ENCODE measurements at places on chromosomes 2 and 18.

- DNase-seq, result peak; percentile 70
Observed at GRCh38 chr2:37676274-37676673, 4.8 kb upstream of the CDC42EP3 start.

GRCh38 chr18:306608-307255, 38.9 kb upstream of the THOC1 start:
- no peak for DNase-seq

DNA sequence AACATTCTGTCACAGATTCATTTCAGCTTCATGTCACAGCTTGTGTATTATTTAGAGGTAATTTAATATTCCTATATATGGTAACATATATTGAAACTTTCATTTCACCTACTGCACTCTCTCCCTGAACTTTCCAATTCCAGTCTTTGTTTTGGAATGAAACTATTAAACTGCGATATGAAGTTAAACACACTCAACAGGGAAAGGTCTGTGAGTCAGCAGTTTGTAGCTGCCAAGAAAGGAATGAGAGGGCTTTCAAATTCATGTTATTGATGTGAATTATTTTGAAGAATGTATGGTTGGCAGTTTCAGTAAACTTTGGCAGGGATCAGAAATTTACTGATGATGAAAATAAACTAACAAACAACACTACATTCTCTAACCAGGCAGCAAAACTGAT, 148.3 kb downstream of the HNMT start:
- DNase-seq, result no peak

GRCh38 chr2:162824304-162824703, 14.3 kb downstream of the KCNH7 start:
- DNase-seq, result no peak

GRCh38 chr2:175631245-175631623, 370.8 kb downstream of the LNPK start:
- no peak for DNase-seq

GRCh38 chr2:158045362-158045761, 56.3 kb upstream of the UPP2 start:
- DNase-seq, result no peak

GRCh38 chr18:8366656-8367055, 242.6 kb upstream of the RAB12 start:
- no peak for DNase-seq

DNA sequence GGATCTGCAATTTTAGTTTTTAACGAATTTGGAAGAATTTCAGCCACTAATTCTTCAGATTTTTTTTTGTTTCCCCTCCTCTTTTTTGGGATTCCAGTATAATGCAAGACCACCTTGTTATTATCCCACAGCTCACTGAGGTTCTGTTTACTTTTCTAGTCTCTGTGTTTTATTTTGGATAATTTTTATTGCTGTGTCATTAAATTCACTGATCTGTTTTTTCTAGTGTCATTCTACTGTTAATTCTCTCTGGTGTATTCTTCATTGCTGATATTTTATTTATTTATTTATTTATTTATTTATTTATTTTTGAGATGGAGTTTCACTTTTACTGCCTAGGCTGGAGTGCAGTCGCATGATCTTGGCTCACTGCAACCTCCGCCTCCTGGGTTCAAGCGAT, 32.2 kb downstream of the UBR3 start:
- DNase-seq, result no peak

DNA sequence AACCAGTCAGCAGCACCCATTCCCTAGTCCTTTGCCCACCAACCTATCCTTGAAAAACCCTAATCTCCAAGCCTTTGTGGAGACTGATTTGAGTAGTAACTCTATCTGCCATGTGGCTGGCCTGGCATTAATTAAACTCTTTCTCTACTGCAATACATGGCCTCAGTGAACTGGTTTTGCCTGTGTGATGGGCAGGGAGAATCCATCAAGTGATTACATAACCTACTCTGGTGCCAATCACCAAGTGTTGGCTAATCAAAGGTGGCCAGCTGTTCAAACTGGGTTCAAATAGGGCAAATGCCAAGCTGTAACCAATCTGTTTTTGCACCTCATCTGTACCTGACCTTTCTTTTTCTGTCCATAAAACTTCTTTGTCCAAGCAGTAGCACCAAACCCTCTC, 139.8 kb upstream of the XPO1 start:
- DNase-seq, result no peak

DNA sequence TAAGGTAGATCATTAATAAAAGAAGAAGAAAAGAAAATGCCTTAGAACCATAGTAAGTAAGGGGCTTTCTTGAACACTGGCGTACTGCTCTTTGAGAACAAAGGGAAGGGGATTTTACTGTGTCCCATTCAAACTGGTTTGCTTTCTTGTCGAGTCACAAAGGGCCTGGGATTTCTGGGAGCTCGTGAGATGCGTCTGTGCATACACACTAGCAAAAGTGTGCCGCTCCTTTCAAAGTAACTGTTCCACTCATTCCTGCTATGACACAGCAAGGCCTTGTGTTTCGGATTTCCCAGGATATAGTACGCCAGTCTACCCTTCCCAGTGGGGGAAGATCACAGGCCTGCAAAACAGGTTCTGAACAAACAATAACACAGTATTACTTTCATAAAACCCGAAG, 93.0 kb downstream of the KCTD18 start:
- DNase-seq, result no peak

DNA sequence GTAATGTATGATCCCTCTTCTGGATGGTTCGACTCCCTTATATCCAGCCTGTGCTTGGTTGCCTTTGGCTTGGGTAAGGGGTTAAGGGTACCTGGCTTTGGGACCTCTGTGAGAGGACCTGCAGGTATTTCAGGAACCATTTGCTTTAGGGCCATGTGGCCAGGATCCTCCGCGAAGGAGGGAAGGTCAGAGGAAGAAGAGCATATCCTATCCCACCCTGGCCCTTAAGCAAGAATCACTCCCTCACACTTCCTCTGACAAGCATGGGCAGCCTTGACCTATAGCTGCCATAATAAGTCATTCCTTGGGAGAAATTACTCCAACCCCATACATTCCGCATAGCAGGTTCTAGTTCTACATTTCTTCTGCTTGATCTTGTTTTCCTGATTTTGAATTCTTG, 59.1 kb upstream of the TXNDC2 start:
- no peak for DNase-seq

GRCh38 chr2:8310557-8311455, 371.1 kb upstream of the ID2 start:
- DNase-seq, result no peak

GRCh38 chr2:42819160-42819559, 26.8 kb upstream of the HAAO start:
- DNase-seq, result no peak

- no peak for DNase-seq
Observed at GRCh38 chr2:73896362-73897239, 3.8 kb downstream of the ACTG2 start.

DNA sequence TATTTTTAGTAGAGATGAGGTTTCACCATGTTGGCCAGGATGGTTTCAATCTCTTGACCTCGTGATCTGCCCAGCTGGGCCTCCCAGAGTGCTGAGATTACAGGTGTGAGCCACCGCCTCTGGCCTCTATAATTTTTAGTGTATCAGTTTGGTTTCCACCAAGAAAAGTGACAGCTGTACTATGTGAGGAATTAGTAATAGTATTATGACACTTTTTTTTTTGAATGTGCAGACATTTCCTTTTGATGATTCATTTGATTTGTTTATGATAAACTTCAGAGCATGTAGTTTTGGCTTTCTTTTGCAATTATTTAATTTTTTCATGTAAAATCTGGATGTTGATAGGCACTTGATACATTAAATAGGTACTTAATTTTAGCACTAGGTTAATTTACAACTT, 61.5 kb downstream of the PTPN4 start:
- no peak for DNase-seq

DNA sequence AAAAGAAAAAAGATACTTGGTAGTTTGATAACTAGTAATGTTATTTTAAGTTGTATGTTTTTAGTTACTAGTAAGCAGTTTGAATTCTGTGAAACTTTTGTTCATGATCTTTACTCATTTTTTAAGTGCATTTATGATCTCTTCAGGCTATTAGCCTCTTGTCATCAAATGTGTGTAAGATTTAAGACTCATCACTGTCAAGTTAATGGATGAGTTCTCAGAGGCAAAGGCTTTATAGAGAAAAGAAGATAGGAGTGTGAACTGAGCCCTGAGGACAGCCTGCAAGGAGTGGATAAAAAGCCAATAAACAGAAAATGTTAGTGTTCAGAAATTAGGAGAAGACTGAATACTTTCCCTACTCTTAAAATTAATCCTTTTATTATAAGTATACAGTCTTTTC, 13.5 kb downstream of the NDUFV2 start:
- no peak for DNase-seq

DNA sequence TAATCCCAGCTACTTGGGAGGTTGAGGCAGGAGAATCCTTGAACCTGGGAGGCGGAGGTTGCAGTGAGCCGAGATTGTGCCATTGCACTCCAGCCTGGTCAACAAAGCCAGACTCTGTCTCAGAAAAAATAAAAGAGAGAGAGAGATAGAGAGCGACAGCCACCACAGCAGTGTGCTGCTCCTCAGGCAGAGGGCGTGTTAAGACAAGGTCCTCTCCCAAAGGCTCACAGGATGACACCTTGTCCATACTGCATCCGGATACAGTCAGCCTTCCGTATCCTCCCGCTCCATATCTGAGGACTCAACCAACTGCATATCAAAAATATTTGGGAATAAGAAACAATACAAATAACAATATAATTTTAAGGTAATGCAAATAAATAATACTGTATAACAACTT, 20.1 kb downstream of the ARL4C start:
- DNase-seq, result no peak

- no peak for DNase-seq
Observed at GRCh38 chr2:187504312-187504921, 49.8 kb downstream of the TFPI start.

DNA sequence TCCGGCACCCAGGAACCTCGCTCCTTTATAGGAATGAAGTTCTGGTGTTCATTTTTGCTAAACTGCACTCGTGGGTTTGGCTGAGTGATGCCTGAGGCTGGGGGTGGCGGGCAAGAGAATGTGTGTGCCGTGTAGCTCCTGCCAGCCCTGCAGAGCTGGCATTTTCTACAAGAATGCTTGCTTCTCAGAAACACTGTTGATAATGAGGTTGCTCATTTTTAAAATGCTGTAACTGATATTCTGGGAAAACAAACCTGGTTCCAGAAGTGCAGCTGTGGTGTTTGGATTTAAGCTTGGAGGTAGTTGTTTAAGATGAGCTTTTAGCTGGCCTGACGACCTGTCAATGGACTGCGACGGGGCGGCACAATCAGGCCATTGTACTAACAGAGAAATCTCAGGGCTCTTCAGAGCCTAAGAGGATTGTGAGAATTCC, 511.9 kb upstream of the TNP1 start:
- no peak for DNase-seq

GRCh38 chr18:77223653-77224052, 26.0 kb upstream of the GALR1 start:
- no peak for DNase-seq

GRCh38 chr2:154233231-154233630, 361.5 kb downstream of the GALNT13 start:
- DNase-seq, result no peak

DNA sequence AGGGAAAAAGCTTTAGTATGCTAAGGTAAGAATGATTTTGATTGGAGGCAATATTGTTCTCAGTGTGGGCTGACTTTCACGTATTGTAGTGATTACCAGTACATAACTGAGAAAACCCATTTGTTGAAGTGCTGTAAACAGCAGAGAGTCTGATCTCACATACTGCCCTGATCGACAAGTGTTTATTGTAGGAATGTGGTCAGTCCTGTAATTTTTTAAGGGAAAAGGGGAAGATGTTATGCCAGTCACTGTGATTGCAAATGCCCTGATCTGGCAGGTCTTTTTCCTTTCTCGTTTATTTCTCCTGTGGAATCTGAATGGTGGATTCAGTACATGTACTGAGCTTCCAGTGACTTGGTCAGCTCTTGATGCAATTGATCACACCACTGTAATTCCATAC, 11.5 kb downstream of the SPATS2L start:
- DNase-seq, result no peak

- no peak for DNase-seq
Observed at GRCh38 chr2:118989481-118989880, 47.5 kb downstream of the MARCO start.

DNA sequence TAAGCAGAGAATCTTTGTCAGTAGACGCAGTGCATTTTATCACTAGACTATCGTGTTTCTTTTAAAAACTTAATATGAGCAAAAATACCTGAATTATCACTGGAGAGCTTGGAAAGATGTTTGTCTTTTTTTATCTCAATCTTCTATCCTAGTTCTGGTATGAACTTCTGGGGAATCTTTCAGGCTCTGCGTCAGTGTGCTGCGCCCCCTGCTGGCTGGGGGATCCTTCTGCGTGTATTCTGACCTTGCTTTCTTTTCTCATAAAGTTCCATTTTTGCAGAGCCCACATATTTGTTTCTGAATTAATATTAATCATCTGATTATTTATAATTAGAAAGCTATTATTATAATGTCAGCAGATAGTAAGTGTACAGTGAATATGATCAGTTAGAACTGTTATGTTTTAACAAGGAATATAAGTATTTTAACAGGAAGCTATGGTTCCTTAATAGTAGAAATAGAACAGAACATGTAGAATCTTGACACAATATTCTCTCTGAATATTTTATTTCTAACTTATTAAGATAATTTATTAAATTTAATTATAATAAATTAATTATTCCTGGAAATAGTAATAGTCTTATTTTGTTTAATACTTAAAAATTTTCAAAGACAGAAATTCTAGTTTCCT, 945.0 kb upstream of the CRIM1 start:
- peak; percentile 60 for DNase-seq

GRCh38 chr2:51065276-51065675, 33.3 kb upstream of the NRXN1 start:
- DNase-seq, result no peak

DNA sequence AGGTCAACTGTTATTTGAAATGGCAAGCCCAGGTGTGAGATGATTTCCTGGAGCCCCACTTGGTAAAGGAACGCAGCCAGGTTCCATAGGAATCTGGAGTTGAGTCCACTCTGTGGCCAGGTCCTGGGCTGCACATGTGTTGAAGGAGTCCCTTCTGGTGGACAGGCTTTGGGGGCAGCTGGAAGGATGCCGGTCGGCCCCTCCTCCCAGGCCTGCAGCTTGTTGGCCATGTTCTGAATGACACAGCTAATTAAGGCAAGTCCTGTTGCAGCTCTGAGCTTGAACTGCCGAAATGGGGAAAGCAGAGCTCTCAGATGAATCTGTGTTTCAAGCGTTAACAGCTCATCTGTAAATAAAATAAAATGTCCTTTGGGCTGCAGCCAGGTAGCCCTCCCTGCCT, 23.8 kb downstream of the EN1 start:
- no peak for DNase-seq

DNA sequence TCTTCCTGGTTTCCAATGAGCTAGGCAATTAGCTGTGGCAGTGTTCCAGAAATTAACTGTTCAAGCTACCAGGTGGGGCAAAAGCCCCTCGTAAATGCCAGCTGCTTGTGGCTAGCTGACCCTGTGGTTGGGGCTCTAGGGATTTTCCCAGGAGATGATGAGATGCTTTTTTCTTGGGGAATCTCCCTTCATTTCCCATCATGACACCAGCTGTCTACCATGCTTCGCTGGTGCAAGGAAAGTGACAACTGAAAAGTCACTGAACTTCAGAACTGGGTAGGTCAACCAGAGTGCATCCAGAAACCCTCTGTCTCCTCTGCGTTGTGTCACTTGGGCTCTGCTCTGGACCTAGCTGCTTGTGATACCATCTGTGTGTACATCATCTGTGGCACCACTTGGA, 386.5 kb upstream of the DCC start:
- DNase-seq, result no peak

GRCh38 chr2:42183775-42184174, 14.6 kb downstream of the EML4 start:
- no peak for DNase-seq

Data from SW 1271 (cell line).